ENCODE measurements at places on chromosomes 13 and 19.

GRCh38 chr19:391207-391557 lies 17.8 kb downstream of the C2CD4C start:
- DNase-seq: no peak

GRCh38 chr19:36032251-36033104 lies at the start of gene CLIP3:
CLIP3 (minus strand) TSS chr19:36032873; CDS start chr19:36032357, 516 bp downstream.
- DNase-seq: peak; percentile 46

GRCh38 chr13:110866491-110867170 lies 48.2 kb downstream of the ANKRD10 start:
- no peak for DNase-seq

DNA sequence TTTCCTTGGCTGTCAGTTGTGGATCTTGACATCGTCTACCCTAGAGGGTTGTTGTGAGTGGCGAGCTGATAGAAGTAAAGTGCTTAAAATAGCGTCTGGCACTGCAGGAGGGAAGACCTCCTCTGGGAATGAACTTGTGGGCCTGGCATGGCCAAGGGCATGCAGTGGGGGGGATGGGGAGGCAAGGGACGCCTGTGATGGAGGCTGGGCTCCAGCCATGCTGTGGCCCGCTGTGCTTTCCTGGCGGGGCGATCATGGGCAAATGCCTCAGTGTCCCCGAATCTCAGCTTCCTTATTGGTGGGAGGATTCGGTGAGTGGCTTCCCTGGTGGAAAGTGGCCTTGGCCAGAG lies 10.7 kb downstream of the CARM1 start:
- DNase-seq: no peak

DNA sequence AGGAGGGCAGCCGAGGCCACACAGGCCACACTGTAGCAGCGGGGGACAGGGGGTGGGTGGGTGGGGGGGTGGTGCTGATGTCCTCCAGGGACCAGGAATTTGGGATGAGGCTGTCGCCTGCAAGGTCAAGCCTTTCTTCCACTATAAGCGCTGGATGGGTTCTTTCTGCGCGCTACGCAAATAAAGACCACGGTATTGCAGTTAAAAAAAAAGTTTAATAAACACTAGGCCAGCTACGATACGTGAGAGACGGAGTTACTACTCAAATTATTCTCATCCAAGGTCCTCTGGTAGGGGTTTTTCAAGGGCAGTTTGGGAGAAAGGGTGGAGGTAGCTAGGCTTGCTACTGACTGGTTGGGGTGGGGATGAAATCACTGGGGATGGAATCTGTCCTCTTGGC lies 508 bp upstream of the ZNF44 start:
- DNase-seq: no peak

DNA sequence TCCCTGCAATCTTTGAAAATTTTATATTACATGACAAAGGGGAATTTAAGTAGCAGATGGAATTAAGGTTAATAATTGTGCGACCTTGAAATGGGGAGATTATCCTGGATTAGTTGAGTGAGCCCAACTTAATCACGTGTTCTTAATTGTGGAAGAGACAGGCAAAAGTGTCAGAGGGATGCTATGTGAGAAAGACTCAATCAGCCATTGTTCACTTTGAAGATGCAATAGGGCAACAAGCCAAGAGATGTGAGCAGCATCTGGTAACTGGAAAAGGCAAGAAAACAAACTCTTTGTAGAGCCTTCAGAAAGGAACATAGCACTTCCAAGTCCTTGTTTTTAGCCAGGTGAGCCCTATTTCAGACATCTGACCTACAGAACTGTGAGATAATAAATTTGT lies 247.7 kb downstream of the SLITRK1 start:
- DNase-seq: no peak

GRCh38 chr13:49292742-49293486 lies 45.2 kb downstream of the CDADC1 start:
- peak; percentile 33 for DNase-seq

DNA sequence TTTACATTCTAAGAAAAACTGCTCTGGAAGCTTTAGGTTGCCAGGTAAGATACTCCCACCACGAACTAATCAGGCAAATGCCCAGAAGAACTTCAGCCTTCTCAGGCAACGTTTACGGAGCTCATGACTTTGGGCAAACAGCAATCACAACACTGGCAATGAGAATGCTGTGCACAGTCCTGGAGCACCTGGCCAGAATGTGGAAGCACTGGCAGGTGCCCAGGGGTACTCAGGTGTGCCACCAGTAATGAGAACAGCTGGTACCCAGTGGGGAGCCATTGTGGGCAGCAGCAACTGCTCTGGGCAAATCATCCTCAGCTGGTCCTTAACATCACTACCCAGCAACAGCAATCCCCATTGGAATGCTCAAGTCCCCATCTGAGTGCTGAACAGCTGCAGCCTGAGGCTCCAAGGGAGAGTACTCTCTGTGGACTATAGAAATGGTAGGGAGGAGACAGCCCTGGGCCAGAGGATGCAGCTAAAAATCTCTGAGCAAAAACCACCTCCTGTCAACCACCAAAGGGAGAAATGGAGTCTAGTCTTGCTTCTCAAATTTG lies 210.0 kb downstream of the FOXO1 start:
- no peak for DNase-seq

- no peak for DNase-seq
Measured at GRCh38 chr13:93108111-93108601, 118.5 kb upstream of the GPC6 start.
